Stimulated activated CD4-positive, alpha-beta T cell treated with anti-CD3 and anti-CD28 coated beads, Interleukin-12 subunit alpha, Interleukin-12 subunit beta, amount 100 ng/mL, for 48 hours (primary cell): ENCODE measurements at places on chromosomes 7 and 10.

GRCh38 chr10:48616436-48616835, 11.6 kb upstream of the ARHGAP22 start:
- no peak for DNase-seq

DNA sequence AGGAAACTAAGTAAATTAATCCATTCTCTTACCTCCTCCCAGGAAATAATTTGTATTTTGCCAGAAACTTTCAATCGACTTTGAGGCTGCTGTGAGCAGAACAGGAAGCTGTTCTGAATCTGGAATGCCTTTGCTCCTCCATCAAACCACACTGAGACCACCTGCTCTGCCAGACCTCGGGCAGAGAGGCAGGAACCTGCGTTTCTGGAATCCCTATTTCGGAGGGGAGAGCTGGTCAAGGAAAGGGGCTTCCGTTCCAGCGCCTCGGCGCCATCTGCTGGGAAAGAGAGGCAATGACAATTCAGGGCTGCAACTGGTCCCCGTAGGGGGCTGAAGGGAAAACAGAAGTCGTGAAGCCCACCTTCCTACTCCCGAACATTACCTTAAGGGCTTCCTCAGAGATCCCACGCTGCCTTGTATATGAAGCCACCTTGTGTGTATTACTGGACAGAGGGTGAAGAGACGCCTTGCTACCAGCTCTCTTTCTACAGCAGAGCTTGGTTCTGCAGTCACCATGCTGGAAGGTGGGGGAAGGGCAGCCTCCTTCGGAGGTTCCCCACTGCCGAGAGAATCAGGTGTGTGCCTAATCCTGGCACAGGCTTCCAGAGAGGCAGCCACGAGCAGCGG, 31.2 kb downstream of the ZNF467 start:
- peak; percentile 61 for DNase-seq

DNA sequence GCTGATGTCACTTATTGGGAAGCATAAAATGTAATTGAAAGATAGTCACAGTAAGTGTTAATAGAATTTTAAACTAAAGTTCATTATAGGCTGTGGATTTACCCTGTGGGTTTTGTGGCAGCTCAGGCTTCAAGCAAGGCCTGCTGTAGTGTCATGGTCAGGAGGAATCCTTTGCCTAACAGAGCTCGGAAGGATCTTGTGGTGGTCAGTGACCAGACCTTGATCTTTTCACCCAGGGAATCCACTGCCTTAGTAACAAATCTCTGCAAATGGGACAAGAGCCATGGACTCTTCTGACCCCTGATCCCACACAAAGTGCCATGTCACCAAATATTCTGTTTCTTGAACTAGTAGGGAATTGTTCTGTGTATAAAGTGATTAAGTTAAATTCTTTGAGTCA, 20.6 kb upstream of the HDAC9 start:
- no peak for DNase-seq

GRCh38 chr10:71092812-71093401, 119.5 kb upstream of the UNC5B start:
- DNase-seq = no peak

- no peak for DNase-seq
Observed at GRCh38 chr10:219731-220472, 84.6 kb downstream of the ZMYND11 start.

DNA sequence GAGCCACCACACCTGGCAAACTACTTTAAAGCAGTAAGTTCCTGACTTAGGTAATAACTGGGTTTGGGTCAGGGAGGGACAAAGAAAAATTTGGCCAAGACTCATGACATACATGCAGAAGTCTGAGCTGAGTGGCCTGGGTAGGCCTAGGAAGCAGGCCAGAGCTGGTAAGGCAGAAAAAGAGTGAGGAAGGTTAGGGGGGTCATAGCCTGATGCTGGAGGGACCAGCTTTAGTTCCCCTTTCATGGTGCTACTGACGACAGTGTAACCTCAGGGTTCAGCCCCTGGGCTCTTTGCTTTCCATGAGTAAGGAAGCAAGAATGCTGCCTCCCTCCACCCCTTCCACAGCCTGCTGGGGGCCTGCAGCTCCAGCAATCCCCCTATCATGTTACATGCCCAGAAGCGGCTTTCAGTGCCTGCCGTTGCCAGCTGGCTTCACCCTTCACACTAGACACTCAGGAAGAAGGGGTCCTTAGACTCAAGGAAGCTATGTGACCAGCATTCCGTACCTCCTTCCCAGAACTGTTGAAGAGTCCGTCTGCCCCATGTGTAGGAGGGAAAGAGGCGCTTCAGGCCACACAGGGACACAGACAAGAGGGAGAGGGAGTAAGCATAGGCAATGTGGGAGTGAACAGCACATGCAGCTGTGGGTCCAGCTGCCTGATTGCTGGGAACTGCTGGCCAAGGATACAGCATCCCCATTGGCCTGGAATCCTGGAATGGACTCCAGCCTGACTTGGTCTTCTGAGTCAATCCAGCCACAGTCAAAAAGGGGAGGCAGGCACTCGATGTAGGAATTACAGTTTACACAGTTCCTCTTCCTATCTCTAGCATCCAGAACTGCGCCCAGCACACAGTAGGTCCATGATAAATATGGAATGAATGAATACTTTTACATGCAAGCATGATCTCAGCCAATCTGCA, 4.1 kb upstream of the PLAU start:
- DNase-seq = no peak

- DNase-seq = no peak
Observed at GRCh38 chr7:52876402-52876801, 159.0 kb upstream of the POM121L12 start.

GRCh38 chr7:36343548-36343947, 46.1 kb upstream of the ANLN start:
- DNase-seq = no peak

DNA sequence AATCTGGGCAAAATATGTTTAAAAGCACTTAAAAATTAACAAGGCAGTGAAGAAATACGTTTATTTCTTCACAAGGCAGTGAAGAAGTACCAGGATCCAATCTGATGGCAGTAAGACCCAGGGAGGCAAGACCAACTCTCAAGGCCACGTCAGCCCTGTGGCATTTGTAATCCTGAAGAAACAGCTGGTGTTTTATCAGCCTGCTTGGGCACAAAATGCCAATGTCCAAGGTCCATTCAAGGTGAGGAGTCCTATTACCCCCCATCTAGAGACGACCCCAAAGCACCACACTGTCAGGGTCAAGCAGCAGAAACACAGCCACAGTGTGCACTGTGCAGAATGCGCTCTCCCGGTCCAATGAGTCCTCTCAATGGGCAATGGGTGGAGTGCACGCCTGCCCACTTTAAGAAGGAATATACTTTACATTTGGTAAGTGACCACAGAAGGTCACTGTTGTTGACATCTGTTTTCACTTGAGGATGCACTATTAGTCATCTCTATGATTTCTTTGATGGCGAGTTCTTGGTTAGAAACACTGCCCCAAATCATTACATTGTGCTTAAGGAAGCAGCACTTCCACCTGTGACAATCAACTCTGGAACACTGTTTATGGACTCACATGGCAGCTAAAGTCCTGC, 12.8 kb downstream of the CPXM2 start:
- no peak for DNase-seq

DNA sequence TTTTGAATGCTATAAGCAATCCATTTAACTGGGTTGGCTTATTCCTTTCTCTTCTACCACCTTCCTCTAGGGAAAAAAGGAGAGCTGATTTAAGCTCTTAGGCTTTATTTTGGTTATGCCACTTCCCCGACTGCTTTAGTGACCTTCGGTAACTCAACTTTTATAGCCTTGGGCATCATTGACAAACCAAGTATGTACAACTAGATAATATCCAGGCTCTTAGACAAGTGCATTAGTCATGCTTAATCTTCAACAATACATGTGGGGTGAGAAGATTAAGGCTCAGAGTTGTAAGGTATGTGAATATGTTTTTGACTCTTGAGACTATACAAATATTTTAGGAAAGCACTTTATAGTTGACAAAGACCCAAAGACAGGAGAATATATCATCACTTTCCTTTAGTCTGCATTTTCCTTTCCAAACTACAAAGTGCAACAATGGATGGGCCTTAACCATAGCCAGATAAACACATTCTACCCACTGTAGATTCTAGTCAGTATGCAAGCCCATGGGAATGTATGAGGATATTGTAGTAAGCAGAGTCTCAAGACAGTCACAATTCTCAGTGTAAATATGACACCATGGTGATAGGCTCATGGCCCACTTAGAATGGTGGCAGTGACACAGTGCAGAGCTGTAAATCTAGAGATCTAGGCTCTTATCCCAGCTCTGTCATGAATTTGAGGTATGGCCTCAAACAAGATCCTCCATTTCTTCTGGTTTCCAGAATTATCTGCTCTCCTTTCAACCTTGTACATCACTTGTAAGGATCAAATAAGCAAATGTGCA, 1117.3 kb downstream of the SORCS3 start:
- DNase-seq = no peak

- no peak for DNase-seq
Observed at GRCh38 chr10:339038-339391, 203.8 kb downstream of the ZMYND11 start.
